ENCODE measurements at places on chromosomes 11 and 22. TPM values are rescaled to one million over a fixed set of nuclear protein-coding genes. Genes with fewer than 3 reads are reported as not detected.
A peak's percentile ranks its signal among the peaks of the same experiment; 100 is the strongest.

The MAJIN gene
- not detected for total RNA-seq

GRCh38 chr11:119935349-119935925 lies 202.5 kb downstream of the TRIM29 start:
- no peak for DNase-seq
- no peak overlapping the region for H3K27ac ChIP-seq
- H3K27me3 ChIP-seq = no peaks in the 10 kb centered on the region

DNA sequence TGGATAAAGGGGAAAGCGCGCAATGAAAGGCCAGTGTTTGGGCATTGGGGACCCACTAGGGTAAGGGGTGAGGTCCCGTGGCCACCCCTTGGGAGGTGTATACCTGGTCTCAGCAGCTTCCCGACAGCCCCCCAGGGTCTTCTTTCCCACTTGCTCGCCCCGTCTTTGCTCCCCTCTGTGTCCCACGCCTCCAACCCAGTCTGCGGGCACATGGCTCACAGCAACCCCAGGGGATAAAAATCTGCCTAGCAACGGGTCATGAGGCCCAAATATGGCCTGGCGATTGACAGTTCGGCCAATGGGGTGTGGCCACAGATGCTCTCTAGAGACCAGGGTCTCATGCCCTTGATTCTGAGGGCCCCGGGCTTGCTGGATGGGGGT lies 41.6 kb downstream of the AHNAK start:
- no peaks in the 10 kb centered on the region for H3K27me3 ChIP-seq
- peak overlapping the region; percentile 8 for H3K27ac ChIP-seq
- H3K4me1 ChIP-seq = peaks cover 54% of the 10 kb centered on the region
- peak overlapping the region; percentile 71 for H3K4me3 ChIP-seq

DNA sequence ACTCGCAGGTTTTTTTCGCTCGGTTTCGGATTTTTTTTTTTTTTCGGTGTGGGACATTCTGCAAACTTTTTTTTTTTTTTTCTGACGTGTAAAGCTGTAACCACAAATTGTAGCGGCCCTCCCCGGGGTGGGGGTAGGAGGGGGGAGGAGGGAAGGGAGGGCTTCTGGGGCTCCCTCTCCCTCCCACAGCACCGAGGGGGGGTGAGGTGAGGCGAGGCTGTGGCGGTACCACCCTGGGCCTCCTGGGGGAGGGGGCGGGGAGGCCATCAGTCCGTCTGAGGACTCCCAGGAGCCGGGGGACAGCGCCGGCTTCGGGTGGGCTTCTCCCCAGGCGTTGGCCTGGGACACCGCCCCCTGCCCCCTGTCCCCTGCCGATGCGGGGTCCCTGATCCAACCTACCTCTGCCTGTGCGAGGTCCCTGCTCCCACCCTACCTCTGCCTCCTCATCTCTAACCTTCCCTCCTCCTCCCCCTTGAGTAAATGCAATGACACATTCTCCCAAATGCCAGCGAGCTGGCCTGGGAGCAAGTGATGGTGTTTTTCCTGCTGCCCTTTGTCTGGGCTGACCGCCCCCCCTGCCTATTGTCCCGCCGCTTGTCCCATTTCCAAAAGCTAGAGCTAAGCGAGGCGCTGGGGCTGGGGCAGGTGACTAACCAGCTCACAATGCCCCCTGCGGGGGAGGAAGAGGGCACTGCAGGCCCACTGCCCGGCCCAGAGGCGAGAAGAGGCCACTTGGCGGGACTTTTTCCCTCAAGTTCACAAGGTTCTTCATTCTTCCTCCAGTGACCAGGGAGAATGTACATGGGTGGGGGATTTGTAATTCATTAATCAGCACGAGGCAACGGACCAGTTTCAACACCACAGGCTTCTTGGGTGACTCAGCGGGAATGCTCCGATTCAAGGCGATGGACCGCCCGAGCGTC lies 511 bp upstream of the CLCF1 start:
- H3K4me3 ChIP-seq = peak overlapping the region; percentile 76
- peak; percentile 82 for DNase-seq
- no peaks in the 10 kb centered on the region for H3K36me3 ChIP-seq
- H3K4me1 ChIP-seq = peaks cover 39% of the 10 kb centered on the region

The TAF6L gene
- total RNA-seq = 18.5 TPM
